ENCODE measurements at places on chromosomes 7 and 10. TPM values are rescaled to one million over a fixed set of nuclear protein-coding genes. Genes with fewer than 3 reads are reported as not detected.

DNA sequence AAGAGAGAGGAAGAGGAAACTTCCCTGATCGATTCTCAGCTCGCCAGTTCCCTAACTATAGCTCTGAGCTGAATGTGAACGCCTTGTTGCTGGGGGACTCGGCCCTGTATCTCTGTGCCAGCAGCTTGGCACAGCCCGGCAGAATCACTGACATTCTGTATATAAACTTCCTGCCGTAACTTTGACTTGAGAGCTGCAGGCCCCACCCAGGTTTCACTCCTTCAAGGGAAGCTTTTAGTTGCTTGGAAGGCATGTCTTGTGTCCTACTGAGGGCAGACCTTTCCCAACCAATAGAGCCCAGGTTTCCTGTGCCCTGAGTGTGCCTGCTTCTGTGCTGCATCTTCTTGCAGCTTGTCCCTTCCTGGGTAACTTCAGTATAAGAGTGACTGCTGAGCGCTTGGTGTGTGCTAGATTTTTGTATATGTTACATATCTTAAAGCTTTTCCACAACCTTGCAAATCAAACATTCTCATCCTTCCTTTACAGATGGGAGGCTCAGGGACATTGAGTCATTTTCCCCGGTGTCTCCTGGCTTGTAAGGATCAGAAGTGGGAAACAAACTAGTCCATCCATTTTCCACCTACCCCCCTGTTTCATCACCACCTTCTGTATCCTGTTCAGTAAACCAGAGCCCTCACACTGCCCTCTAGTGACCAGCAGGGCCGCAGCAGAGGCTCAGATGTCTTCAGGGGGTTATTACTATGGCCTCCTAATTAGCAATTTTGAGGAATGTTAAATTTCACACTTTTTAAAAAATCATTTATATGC is 225.2 kb upstream of the PRSS58 start:
- no peak for DNase-seq

DNA sequence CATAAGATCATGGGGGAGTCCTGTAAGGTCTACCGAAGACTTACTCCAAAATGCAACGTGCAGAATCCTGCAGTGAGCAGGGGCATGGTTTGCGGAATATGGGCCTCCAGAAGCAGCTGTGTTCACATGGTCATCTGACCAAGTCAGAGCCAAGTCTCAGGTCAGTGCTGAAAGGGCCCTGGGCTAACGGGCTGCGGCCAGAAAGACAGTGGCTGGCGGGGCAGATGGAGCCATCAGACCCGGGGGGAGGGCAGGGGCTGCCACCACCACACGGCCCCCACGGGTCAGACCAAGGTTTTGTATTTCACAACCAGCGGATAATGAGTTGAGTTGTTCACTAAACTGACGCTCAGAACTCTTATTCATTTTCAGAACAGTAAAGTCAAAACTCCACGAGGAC is 522.3 kb downstream of the PTPRN2 start:
- no peak for DNase-seq

GRCh38 chr10:28492116-28492920 is 40.6 kb upstream of the WAC start:
- no peak for DNase-seq

PAPOLB gene
- not detected for total RNA-seq

GRCh38 chr10:114517368-114518250 is 113.3 kb upstream of the AFAP1L2 start:
- peak; percentile 41 for DNase-seq

DNA sequence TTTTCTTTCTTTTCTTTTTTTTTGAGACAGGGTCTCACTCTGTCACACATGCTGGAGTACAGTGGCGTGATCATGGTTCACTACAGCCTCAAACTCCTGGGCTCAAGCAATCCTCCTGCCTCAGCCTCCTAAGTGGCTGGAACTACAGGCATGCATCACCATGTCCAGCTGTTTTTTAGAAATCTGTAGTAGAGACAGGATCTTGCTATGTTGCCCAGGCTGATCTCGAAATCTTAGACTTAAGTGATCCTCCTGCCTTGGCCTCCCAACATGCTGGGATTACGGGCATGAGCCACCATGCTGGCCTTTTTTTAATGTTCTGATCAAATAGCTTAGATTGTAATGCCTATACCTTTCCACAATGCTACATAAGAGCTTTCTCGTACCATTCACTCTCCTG is 107.0 kb upstream of the KCTD7 start:
- DNase-seq = no peak

CYP3A5 gene
- not detected for total RNA-seq

DNA sequence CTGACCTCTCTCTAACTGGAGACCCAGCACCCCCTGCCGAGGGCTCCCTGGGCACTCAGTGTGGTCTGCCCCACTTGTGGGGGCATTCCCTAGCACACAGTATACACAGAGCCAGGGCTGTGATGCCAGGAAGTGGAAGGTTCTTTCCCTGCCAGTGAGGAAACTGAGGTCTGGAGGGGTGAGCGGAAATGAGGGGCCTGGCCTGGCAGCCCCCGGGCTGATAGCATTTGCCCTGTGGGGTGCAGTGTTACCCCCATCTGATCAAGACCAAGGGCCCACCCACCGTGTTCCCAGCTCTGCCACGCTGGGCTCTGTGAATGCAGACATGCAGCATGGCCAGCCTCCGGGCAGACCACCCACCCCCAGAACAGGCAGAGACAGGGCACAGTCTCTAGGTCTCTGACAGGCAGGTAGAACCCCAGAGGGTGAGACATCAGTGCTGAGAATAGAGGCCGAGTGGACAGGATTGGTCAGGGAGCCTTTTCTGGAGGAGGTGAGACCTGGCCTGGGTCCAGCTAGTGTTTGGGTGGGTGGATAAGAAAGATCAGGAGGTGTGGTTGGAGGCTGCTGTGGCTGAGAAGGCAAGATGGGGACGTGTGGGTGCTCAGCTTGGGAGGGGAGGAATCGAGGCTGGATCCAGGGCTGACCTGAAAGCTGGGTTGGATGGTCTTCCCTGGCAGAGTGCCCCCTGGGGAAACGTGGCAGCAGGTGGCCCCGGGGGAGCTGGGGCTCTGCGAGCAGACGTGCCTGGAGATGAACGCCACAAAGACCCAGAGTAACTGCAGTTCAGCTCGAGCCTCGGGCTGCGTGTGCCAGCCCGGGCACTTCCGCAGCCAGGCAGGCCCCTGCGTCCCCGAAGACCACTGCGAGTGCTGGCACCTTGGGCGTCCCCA is 10.8 kb upstream of the ZNF862 start:
- no peak for DNase-seq

CCL26 gene
- total RNA-seq = not detected

- no peak for DNase-seq
These were observed 7.2 kb downstream of the GCC1 start for GRCh38 chr7:127578036-127578684.

MARVELD1 gene
- 2.3 TPM for total RNA-seq

- DNase-seq = no peak
These were observed 365.7 kb upstream of the LRGUK start for GRCh38 chr7:133761443-133761842.

DNA sequence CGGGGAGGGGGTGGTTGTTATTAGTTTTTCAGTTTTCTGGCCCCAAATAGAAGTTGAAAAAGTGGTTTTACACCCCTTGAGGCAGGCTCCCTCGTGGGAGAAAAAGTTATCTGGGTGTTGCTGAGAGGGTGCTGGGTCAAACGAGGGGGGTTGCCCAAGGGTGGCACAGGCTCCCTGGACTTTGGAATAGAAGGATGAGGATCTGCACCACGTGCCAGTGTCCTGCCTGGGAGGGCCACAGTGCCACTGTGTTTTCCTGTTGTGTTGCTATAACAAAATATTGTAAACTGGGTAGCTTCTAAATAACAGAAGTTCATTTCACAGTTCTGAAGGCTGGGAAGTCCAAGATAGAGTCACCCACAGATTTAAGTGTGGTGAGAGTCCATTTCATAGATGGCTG is 181.9 kb downstream of the CXCL12 start:
- no peak for DNase-seq

C10orf67 gene
- total RNA-seq = not detected

FAM221A gene
- total RNA-seq = 5.3 TPM

RHOBTB1 gene
- total RNA-seq = 0.11 TPM

DNA sequence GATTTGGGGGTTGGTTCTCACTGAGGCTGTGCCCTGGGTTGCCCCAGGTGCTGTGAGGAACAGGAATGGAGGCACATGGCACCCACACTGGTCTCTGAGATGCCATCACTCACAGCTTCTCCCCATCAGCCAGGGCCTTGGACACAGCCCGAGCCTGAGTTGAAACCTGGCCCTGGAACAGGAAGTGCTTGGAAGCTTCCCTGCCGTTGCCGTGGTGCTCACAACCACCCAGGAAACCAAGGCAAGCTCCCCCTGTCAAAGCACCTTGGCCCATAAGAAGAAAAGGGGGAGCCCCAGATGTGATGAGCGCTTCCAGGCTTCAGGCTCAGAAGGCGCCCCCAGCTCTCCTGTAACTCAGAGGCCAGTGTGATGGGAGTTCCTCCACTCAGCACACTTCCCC is at the start of gene BTBD16:
TSS of gene BTBD16 (plus strand) at position 221 of the 400 bp plus-strand sequence. CDS start 3,786 bp downstream, outside the sequence.
- no peak for DNase-seq

- DNase-seq = no peak
These were observed 65.8 kb downstream of the INHBA start for GRCh38 chr7:41637049-41637448.

NEBL gene
- total RNA-seq = not detected

MLXIPL gene
- not detected for total RNA-seq

- no peak for DNase-seq
These were observed 99.2 kb upstream of the PIK3CG start for GRCh38 chr7:106765727-106766355.

GNGT1 gene
- not detected for total RNA-seq

GRCh38 chr7:117119192-117119924 is 166.1 kb downstream of the ST7 start:
- peak; percentile 78 for DNase-seq

- DNase-seq = no peak
These were observed 69.1 kb downstream of the SLIT1 start for GRCh38 chr10:97116462-97117162.

GRCh38 chr7:32507414-32507813 is 12.1 kb downstream of the AVL9 start:
- no peak for DNase-seq

TMEM139 gene
- total RNA-seq = 0.32 TPM

DNA sequence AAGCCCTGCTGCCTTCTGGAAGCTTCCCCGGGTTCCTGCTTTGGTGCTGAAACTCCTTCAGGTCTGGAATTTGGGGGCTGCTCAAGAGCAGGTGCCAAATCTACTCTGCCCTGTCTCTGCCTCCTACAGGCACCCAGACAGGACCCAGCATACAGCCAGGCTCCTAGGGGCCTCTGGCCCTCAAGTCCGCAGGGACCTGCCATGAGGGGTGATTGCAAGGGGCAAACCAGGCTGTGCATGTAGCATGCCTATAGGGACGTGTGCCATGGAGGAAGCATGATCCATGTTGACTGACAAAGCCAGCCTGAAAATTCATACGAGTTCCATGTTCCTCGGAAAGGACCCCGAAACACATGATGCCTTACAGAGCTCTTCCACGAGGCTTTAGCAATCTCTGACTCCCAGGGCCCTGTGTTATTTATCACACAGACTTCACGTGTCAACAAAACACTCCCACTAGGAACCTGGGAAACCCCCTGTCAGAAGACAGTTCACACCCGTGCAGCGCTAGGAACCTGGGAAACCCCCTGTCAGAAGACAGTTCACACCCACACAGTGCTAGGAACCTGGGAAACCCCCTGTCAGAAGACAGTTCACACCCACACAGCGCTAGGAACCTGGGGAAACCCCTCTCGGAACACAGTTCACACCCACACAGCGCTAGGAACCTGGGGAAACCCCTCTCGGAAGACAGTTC is 75.3 kb upstream of the DNAAF5 start:
- no peak for DNase-seq

DNA sequence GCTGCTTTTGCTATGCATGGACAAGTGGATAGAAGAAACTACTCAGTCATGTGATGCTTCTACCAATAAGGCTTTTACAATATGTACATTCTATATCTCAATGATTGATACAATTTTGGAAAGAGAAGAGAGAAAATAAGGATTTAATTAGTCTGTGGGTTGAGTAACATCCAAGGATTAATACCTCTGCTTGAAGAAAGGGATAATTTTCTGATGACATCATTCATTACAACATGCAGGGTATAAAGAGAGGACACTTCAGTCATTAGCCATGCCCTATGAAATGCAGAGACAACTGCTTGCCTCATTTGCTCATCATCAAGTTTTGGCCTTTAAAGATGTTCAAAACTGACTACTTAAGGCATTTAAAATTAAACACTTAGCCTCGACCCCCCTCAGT is 237.3 kb downstream of the AHR start:
- DNase-seq = no peak

DNA sequence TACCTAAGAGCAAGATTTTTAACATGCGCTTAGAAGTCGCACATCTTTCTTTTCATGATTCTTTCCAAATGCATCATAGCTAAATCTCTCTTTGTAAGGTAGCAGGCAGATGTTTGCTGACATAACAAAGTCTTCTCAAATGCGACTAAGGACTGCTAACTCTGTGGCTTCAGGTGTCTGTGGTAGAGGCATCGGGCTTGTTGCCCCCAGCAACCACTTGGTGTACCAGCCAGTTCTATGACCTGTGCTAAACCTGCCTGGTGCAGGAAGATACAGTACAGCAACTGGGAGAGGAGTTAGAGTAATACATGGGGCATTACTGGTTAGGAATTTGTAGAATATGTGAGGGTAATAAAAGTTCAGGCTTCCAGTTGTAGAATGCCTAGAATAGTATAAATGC is 654.1 kb downstream of the NRG3 start:
- no peak for DNase-seq

GRCh38 chr7:40580776-40581175 is 446.0 kb downstream of the SUGCT start:
- no peak for DNase-seq

DNA sequence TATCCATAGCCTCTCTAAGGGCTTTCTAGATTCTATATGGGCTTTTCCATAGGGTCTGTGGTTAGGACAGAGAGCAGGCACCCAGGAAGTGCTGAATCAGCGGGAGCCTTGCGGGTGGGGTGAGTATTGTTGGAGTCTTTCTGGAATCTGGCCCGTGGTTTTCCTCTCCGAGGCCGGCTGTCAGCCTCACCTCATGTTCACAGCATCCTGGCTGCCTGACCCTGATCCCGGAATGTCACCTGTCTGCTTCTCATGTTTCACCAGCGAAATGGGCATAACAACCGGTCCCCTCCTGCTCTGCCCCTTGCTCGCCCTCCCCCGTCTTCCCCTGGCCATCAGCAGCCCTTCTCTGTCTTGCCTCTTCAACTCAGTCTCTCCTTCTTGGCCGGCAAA is 36.5 kb downstream of the DDIT4 start:
- no peak for DNase-seq

ASCC1 gene
- total RNA-seq = 19.4 TPM

GRCh38 chr7:121544726-121545125 is 148.6 kb upstream of the FAM3C start:
- no peak for DNase-seq

AKR1C8 gene
- total RNA-seq = 3.1 TPM
